ENCODE measurements at places on chromosomes 1 and 21.

DNA sequence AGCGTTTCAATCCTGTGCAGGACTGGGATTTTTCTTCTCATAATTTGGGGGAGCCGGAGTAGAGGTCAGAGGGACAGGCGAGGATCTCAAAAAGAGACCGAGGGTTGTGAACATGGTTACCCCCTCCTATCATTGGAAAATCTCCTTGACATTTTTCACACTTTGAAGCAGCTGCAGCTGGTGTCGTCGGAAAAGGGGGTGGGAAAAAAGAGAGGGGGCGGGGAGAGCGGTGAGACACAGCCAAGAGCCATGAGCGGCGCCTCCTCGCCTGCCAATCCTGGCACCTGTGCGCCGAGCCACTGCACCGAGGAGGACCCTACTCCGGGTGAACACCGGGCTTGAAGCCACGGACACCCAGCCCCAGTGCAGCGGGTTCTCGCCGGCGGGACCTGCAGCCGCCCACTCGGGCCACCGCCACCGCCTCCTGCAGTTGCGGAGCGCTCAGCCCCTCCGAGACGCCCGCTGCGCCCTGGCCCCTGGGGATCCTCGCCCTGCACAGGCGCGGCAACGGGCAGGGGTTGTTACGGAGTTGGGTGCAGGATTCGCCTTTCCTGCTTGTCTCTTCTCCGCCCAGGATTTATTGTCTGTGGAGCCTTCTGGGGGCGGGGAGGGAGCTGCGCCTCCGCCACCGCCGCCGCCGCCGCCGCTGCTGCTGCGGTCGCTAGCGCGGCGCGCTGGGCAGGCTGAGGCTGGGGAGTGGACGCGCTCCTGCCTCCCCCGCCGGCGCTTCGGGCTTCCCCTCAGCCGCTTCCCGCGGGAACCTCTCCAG lies at the start of gene LRRC7:
Gene LRRC7, plus strand, starts transcription at position 271 of the 769 bp plus-strand sequence. CDS start 718 bp downstream, outside the sequence.
- peak; percentile 12 for DNase-seq

DNA sequence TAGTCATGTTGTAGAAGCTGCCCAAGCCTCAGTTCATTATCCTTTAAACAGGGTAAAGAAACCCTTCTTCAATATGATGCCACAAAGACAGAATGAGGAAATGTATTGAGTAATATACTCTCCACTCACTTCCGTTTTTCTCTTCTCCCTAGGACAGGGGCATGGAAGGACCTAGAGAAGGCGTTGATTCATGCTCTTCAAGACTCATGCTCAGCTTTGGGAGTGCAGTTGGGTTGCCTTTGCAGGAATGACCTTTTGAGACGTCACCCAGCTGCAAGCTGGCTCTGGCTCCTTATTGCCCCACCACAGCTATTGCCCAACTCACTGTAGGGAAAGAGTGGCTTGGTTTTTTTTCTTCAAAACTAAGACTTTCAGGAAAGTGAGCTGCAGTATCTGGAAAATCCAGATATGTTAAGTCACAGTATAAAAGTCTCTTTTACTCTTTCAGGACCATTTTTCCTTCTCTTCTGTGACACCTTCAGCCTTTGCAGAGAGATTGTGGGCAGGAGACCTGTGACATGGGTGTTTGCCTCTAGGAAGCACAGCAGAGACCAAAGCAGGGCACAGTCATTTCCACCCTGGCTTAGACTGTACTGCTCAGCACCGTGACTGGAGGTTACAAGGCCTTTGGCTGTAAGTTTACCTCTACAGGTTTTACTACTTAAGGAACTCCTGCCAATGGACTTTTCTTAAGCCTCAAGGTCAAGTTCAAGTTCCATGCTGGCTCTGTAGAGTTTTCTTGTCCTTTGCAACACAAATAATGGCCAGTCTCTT lies 39.5 kb downstream of the XCL2 start:
- DNase-seq = no peak

DNA sequence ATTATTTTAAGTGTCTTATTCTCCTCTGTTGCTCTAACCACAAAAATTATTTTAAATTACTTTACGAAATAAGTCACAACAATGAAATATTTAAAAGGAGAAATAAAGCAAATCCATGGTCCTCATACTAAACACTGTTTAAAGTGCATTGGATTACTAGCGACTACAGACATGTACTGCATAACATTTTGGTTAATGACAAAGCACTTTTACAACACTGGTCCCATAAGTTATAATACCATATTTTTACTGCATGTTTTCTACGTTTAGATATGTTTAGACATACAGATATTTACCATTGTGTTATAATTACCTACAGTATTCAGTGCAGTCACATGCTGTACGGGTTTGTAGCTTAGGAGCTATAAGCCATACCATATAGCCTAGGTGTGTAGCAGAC lies 30.2 kb downstream of the VAMP4 start:
- DNase-seq = no peak

DNA sequence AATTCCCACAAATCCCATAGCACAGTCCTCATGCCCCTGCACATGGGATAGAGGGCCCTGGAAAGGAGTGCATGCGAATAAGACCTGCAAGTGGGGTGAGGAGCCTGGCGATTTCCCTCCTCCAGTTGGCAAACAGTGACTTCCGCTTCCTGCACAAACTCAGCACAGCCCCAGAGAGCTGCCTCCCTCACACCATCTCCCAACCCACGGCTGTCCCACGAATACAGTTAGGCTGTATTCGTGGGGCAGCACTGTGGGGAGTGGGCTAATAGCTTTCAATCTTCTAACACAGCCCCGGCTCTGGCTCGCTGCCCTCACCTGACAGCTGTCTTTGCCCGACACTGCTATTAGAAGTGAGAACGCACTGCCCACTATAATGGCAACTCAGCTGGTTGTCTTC lies 28.2 kb upstream of the CNTN2 start:
- no peak for DNase-seq

DNA sequence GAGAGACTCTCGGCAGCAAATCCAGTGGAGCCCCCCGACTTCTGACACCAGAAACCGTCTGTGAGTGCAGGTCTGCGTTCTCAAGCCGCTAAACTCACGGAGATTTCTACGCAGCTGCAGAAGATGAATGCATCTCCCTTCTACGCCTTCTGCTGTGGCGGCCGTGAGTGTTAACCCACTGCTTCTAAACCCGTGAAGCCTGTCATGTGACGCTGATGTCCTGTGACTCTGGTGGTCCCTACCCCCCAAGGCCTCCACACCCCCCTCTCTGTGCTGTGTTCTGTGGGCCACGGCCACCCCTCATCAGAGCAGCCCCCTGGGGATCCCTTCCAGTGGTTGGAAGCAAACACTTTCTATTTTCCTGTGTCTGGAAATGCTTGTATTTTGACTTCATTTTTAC lies 33.9 kb upstream of the COL18A1 start:
- no peak for DNase-seq

DNA sequence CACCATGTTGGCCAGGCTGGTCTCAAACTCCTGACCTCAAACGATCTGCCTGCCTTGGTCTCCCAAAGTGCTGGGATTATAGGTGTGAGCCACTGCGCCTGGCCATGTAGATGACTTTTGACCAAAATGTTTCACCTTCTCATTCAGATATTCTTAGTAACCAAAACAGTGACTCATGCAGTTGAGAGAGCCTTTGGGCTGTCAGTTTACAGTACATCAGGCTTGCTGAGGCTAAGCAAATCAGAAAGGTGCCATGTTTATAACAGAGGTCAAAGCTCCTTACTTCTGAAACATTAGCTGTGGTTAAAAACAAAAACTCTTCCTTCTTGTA lies 21.0 kb downstream of the CNIH4 start:
- DNase-seq = no peak

GRCh38 chr1:163477276-163477830 lies 155.6 kb downstream of the NUF2 start:
- DNase-seq = no peak

DNA sequence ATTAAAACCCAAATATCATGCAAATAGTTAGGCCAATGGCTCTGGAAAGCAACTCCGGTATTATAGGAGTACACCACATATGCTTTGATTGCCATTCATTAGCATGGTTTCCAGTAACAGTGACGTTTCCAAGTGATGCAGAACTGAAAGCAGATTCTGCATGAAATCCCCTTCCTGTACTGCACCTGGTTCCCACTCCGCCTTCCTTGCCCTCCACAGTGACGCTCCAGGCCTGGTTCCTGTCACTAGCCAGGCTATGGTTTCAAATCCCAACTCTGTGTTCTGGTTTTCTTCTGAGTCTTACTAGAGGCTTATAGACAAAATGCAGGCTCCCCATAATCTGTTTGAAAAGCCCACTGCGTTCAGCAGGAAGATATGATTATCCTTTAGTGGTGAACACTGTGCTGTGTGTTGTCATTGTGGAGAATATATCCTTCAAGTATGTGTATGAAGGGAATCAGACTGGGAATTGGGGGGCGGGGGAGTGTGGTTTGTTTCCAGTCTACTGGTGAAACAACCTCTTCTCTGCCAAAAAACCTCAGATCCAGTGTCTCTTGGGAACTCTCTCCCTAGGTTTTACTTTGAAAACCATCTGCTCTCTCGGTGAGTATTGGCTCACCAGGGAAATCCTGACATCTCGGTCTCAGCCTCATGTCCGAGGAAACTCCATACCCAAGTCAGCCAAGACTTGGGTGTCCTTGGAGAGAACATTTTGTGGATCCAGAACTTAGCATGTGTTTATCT lies 78.7 kb downstream of the TYW3 start:
- peak; percentile 20 for DNase-seq

DNA sequence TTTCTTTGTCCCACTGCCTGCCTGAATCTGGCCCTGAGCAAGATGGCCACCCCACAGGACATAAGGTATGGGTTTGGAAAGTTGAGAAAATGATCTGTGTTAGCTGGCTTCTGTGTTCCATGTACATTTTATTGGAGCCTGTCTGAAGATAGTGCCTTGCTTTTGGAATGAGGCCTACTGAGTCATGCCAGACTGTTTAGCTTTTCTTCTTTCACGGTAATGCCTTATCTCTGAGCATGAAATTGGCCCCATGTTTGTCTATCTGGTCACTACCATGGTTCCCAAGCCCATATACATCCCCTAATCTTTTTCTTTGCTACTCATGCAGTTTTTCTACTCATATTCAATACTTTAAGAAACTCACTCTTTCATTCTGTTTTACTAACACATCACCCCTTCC lies 85.1 kb upstream of the LMO4 start:
- no peak for DNase-seq

GRCh38 chr21:43994646-43995045 lies 17.5 kb upstream of the TRAPPC10 start:
- DNase-seq = no peak

DNA sequence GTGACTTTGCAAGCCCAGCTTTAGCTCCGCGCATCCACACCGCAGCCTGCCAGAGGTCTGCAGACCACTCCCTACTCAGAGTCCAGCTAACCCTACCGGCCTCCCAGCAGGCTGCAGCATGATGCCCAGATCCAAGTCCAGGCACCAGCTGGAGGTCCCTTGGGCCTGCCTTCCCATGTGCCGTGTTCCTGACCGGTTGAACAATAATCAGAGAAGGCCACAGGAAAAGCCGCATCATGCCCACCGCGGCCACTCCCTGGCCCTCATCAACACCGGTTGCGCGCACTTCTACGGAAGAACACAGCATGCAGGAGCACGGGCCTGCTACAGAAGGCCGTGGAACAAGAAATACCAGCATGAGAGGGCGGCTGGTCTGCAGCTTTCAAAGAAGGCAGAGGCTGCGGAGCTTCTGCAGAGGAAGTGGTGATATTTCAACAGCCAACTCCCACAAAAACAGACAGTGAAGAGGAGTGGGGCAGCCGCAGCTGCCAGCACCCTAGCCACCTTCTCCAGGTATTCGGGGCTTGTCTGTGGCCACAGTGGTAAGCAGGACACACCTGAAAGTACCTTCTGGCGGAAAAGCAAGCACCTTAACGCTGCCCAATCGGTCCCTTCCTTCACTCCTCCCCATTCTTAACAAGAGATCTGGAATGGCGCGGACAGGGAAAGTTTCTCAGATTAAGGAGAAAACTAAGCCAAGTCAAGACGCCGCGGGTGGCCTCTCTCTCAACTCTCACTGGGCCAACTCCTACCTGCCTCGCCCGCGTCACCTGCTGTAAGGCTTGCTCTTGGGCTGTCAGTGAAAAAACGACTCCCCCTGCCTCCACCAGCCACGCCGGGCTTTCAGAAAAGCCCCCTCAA lies 1.5 kb downstream of the PGBD5 start:
- DNase-seq = no peak

DNA sequence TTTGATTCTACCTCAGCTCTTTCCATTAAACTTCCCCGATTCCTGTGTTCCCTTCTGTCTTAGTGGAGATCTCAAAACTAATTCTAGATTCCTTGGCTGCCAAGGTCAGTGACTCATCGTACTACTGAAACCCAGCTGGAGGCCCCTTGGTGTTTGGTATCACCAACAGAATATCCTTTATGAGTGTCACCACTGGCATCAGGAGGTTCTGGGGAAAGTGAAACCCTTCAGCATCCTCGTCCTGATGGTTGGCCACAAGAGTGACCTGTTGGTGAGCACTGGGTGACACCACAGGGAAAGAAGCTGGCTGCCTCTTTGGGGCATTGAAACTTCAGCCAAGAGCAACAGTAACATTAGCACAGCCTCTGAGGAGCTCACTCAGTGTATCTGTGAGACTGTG lies 9.6 kb downstream of the RAB42 start:
- no peak for DNase-seq

DNA sequence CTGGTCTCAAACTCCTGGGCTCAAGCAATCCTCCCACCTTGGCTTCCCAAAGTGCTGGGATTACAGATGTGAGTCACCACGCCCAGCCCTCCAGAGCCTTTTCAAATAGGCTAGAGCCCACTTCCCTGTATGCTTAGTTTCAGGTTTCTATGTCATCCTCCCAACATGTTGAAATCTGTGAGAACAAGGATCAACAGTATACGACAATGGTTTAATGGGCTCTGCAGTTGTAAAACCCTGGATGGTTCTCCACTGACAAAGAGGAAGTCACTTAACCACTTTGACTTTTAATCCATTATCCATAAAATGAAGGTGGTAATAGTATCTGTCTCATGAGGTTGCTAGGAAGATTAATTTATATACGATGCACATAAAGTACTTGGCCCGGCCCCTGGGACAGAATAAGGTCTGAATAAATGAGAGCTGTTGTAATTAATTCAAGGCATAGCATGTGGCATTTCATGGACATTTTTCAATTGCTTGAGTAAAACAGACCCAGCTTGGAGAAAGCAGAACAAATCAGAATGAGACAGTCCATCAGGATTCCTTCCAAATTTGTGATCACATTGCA lies 113.9 kb upstream of the ZNF648 start:
- DNase-seq = peak; percentile 84
